ENCODE measurements at places on chromosomes 7 and 10. TPM values are rescaled to one million over a fixed set of nuclear protein-coding genes. Genes with fewer than 3 reads are reported as not detected.

- DNase-seq: no peak
These were observed 673 bp upstream of the ST8SIA6 start for GRCh38 chr10:17455015-17455520.

- DNase-seq: no peak
These were observed at the start of gene IFIT1 for GRCh38 chr10:89391907-89392756. IFIT1 (plus strand) TSS chr10:89392623; CDS start chr10:89392713, 90 bp downstream.

DNA sequence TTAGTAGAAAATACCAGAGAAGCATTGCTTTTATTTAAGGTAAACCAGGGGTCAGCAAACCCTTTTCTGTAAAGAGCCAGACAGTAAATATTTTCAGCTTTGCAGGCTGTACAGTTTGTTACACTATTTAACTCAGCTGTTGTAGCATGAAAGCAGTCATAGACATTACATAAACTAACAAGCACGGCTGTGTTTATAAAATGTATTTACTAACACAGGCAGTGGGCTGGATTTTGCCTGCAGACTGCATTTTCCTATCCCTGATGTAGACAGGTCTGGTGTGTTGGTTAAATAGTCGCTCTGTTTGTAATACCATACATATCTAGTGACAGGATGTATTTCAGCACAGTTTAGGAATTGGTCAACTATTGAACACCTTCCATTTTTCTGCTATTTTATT lies 129.3 kb downstream of the ST7 start:
- DNase-seq: no peak

DNA sequence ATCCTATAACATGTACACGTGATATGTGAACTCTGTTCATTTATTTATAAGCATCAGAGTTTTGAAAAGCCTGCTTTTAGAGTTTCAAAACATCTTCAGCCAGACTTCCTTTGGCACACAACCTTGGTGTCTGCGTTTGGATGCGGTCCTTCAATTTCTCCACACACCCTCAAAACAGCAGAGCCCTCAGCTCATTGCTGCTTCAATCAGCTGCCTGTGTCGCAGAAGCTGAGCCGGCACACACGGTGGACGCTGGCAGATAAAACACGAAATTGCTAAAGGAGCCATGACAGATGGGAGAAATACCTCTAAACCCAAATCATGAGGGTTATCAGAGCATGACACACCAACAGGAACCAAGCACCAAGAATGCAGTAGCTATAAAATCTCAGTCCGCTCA lies 396.4 kb upstream of the AKR1E2 start:
- no peak for DNase-seq

GRCh38 chr10:43970018-43970698 lies 321.5 kb upstream of the ZNF32 start:
- DNase-seq: no peak

DNA sequence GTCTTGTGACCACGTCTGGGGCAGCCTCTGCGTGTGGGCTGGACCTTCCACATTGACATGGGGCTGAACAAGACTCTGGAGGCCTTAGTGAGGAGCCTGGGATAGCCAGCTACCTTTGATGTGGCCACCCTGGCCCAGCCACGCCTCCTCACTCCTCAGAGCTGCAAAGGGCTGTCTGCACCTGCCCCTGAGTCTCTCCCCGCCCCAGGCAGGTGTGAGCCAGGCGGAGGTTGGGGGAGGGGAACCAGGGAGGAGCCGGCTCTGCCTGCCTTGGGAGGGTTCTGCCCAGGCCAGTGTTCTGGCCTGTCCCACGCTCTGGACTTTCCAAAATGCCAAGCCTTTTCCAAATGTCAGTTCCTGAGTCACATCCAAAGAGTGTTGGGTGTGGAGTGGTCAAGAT lies 72.2 kb downstream of the GTF2IRD1 start:
- DNase-seq: no peak

DNA sequence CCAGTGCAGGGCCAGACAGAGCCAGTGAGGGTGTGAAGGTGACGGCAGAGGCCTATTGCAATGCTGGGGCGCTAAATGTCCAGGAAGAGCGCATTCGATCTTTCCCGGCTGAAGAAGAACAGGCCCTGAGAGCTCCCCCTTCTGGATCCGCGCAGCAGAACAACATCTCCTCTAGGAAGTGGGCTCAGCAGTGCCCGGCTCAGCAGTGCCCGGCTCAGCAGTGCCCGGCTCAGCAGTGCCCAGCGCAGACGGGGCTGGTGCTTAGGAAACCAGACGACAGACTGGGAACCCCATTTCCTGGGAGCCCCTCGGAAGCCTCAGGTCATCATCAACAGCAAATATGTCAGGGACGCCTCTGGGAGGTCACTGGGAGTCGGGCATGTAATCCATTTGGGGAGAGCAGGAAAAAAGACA lies 4.7 kb upstream of the NOS3 start:
- DNase-seq: peak; percentile 78

DNA sequence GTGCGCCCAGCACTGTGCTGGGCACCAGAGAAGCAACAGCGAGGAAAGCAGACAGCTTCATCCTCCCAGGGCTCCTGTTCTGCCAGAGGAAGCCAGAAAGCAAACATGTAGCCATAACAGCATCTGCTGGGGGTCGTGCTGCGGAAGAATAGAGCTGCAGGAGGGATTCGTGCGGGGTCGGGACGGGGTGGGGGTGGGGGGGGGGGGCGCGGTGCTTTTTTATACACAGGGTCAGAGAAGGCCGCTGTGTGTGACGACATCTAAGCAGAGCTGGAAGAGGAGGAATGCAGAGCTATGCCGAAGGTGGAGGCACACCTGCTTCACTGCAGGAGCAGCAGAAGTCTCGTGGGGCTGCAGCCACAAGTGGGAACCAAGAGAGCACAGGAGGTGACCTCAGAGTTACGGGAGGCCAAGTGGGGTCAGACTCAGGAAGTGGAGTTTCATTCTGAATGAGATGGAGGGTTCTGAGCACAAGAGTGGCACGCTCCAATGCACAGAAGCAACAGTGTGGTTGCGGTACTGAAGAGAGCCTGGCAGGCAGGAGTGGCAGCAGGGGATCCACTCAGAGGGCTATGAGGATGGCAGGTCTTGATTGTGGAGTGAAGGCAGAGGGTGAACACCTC lies 11.1 kb downstream of the PKD1L1 start:
- DNase-seq: no peak

- DNase-seq: no peak
These were observed 52.2 kb downstream of the UNCX start for GRCh38 chr7:1284743-1285458.

DNA sequence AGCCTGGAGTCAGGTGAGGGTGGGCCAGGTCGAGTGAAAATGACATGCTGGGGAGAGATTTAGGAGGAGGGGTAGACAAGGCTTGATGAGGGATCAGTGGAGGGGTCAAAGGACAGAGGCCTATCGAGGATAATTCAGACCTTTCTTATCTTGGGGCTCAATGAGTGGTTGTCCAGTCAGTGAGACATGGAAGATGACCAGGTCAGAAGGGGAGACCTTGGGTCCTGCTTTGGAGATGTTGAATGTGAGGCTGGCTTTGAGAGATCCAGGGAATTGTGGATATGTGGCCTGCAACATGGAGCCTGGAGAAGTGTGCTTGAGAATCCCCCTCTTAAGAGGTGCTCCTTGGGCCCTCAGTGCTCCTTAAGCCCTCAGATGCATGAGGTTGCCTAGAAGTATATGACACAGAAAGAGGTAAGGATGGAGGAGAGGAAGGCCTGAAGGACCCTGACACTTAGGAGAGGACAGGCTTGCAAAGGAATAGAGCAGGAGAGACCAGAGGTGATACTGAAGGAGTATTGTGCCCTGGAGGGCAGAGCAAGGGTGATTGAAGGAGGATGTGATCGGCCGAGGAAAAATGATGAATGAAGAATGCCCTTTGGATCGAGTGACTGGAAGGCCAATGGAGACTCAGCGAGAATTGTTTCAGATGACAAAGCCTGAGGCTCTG lies 129.8 kb upstream of the GPR26 start:
- DNase-seq: no peak

GRCh38 chr7:17772581-17773288 lies 167.6 kb downstream of the SNX13 start:
- DNase-seq: no peak

DNA sequence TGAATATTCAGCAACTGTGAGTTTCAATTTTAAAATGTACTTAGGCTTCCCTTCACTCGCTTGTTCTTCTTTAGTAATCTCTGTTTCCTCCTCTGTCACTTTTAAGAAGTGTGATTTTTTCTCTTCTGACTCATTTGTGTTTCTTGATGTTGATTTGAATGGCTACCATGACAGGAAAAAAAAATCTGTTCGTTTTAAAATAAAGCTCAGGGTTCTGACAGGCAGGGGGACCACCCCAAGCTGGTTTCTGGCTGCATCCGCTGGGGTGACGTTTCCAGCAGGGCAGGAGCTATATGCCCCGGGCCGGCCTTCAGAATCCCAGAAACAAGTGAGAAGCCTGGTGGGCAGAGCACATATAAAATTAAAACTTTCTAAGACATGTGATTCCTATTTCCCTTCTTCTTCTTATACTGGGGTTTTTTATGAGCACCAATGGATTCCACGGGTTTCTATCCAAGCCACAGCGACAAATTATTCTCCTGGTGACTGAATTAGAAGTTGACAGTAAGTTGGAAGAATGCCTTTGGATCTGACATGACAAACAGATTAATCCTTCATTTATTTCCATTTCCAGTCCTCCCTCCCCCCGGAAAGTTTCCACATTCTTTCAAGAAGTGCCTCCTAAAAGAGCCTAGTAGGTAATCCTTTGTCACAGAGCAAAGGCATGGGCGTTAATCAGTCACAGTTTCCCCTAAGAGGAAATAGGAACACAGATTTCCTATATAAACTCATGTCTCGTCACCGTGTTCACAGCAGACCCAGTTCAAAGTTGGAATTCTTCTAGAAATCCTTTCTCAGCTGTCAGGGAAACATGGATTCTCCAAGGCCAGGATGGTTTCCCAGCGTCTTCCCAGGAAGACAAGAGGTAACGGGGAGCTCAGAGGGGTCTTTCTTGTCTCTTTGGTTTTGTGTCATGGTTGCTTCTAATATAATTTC lies 79.9 kb downstream of the PTPRE start:
- no peak for DNase-seq

DNA sequence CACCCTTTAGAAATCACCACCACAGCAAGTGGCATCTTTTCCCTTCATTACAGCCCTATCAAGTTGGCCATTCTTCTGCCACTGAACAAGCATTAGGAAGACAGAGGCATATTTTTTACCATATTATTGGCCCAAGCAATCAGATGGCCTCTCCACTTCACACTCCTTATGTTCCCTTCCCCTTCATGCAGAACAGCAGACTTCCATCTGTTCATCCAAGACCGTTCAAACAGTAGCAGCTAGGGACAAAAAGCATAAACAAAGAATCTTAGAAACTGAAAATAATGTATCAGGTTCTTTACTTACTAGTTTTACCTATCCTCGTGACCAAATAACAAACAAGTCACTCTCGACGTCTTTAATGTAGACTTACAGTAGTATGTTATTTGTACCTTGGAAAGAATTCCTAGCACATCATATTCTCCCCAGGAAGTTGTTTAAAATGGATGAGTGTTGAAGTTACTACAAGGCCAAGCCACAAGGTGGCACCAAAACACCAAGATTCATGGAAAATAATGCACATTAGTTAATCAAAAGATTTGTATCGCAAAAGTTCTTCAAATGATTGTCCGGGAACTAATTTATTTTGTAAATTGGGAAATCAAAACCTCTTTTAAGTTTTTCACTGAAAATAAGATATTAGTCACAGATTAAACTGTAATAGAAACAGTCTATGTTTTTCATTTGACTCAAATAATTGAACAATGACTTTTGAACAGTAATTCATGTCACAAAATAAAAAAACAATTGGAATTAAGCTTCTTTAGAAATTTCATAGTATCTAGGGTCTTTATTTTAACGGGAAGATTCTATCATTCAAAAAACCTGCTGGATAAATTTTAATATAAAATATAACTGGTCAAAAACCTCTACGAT lies 112.1 kb downstream of the VPS41 start:
- peak; percentile 68 for DNase-seq

- DNase-seq: no peak
These were observed 1.7 kb upstream of the CFAP58 start for GRCh38 chr10:104351919-104352318.

DNA sequence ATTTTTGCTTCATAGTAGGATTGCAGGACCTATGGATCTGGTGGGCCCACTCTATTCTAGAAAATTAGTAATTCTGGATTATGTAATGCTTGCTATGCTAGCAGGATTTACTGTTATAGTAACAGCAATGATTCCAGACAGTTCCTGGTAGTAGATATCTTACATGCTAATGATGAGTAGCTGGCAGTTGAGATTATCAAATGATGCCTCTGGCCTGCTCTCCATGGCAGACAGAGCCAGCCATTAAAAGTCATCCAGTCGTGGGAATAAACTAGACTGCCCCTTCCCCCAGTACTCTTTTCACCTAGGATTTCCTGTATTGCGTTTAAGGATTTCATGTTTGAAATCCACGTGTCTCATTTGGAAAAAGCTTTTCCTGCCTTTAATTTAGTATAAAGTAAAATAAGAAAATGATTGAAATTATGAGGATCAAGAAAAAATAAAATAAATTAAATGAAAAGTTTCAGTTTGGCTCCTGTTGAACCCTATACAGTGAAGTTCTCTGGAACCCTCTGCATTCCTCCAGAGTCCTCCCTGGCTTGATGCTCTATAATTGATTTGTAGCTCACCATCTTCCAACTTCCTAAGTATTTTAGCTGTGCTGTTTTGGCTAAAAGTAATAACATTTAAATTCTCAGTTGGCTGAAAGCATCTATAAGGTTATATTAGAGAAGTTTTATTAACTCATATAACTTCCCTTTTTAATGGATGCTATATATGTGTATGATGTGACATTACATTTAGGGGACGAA lies 14.6 kb downstream of the UMAD1 start:
- DNase-seq: no peak

DNA sequence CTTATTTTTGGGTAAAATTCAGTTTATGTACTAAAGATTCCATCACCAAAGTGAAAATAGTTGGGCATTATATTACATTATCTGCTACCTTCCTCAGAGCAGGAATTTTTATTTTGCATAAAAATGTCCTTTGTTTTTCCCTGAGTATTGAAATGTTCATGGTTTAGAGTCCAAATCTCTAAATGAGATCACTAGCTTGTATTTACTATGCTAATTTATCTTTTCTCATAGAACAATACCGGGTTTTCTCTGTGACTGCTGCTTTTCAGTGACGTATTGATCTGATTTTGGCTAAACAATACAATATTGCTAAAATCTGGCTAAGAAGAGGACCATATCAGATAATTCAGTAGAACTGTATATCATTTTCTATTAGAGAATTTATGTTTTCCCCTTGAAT lies 89.6 kb upstream of the TEX47 start:
- DNase-seq: no peak

DNA sequence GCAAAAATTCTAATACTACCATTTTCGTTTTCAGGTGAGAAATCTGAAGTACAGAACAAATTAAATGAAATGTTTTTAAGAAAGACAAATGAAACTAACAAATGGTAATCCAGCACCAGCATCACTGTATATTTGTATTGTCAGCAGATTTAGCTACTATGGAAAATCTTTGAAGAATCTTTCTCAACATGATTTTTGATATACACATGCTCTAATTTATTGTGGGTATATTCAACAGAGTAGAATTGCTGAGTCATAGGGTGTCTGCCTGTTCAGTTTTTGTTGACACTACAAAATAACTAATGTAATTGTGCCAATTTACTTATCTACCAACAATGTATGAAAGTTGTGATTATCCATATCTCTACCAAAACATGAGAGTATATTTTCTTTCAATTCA lies 437.6 kb downstream of the PCDH15 start:
- no peak for DNase-seq

The CYP26C1 gene
- 0.37 TPM for total RNA-seq

The FOXP2 gene
- 4.9 TPM for total RNA-seq

The ZSCAN21 gene
- 20.3 TPM for total RNA-seq

The CTAGE6 gene
- not detected for total RNA-seq

The PSPH gene
- total RNA-seq: 42.5 TPM

The RADIL gene
- total RNA-seq: 13.8 TPM

The TMEM168 gene
- 21.7 TPM for total RNA-seq

The HSPA14 gene
- total RNA-seq: 24.2 TPM

The GPR158 gene
- total RNA-seq: 0.26 TPM

The TWNK gene
- total RNA-seq: 14.6 TPM

The PON3 gene
- not detected for total RNA-seq

All from neural crest cell (in vitro differentiated cells).